H9 (cell line): ENCODE measurements at places on chromosomes 3 and 15.

DNA sequence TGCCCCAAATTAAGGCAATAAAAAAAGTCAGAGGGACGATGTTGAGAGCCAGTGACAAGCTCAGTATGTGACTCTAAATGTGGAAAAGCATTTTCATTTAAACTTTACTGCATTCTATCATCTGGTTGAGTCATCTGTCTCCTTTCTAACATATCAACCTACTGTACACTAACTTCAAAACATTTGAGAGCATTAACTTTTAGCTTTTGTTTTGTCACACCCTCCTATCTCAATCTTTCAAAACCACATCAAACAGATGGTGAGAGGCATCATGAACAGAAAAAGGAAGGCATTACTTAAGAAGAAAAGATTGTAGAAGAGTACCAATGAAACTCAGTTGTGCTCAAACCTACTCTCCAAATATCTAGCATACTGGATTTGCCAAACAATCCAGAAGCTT, 4.8 kb downstream of the LRRC58 start:
- no peak overlapping the region for H3K27ac ChIP-seq
- peaks cover 4% of the 10 kb centered on the region; the same call in 1 of the 2 replicates for H3K4me1 ChIP-seq
- no peaks in the 10 kb centered on the region for H3K27me3 ChIP-seq
- no peak for DNase-seq
- H3K4me3 ChIP-seq: no peak overlapping the region

DNA sequence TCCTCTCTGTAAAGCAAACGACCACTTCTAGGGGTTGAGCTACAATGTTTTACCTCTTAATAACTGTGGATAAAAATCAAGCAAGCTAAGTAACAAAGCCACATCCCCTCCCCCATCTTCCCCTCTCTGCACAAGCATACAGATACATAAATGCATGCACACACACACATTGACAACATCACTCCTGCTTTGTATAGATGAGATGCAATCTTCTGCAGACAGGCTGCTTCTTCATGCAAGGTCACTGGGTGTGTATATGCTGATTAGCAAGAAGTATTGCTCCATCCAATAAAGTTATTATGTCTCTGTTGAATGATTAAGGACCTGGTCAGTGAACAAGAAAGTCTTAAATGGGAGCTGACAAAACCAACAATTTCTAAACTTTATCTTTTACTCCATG, 8.8 kb upstream of the ATP11B start:
- no peak overlapping the region for H3K27ac ChIP-seq
- H3K4me1 ChIP-seq: no peaks in the 10 kb centered on the region
- H3K36me3 ChIP-seq: no peaks in the 10 kb centered on the region

- peaks cover 2% of the 10 kb centered on the region; the same call in 1 of the 2 replicates for H3K36me3 ChIP-seq
- H3K4me1 ChIP-seq: peaks cover 7% of the 10 kb centered on the region; the same call in 1 of the 2 replicates
- no peak overlapping the region for H3K27ac ChIP-seq
- no peaks in the 10 kb centered on the region for H3K27me3 ChIP-seq
- no peak overlapping the region for H3K4me3 ChIP-seq
- no peak for DNase-seq
These were observed 170.5 kb upstream of the TGFBR2 start for GRCh38 chr3:30435861-30436331.

GRCh38 chr15:69852482-69852881, 245.2 kb downstream of the TLE3 start:
- H3K27me3 ChIP-seq: no peaks in the 10 kb centered on the region
- no peak overlapping the region for H3K27ac ChIP-seq
- DNase-seq: no peak
- H3K4me1 ChIP-seq: no peaks in the 10 kb centered on the region
- H3K36me3 ChIP-seq: no peaks in the 10 kb centered on the region
